HCT116 (cell line): ENCODE measurements at places on chromosomes 1 and 21.

DNA sequence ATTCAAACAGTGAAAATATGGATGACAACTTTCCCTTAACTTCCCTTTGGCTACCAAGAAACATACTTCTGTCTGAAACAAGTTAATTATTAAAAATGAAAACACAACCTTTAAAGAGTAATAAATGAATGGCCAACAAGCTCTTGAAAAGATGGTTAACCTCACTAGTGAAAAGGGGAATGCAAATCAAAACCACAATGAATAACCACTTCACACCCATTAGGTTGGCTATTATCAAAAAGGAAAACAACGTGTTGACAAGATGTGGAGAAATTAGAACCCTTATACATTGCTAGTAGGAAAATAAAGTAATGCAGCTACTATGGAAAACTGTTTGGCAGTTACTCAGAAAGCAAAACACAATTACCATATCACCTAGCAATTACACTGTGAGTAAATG, 14.1 kb downstream of the COP1 start:
- no peak overlapping the region for H3K27ac ChIP-seq
- H3K4me1 ChIP-seq, result no peaks in the 10 kb centered on the region
- no peak for DNase-seq
- no peaks in the 10 kb centered on the region for H3K27me3 ChIP-seq

GRCh38 chr21:17359781-17360180, 153.1 kb upstream of the CXADR start:
- no peak overlapping the region for H3K27ac ChIP-seq
- no peak overlapping the region for H3K4me3 ChIP-seq
- H3K4me1 ChIP-seq, result no peaks in the 10 kb centered on the region
- no peaks in the 10 kb centered on the region for H3K36me3 ChIP-seq
- DNase-seq, result no peak

- peaks cover 47% of the 10 kb centered on the region for H3K4me1 ChIP-seq
- no peak for DNase-seq
- H3K27me3 ChIP-seq, result no peaks in the 10 kb centered on the region
- H3K36me3 ChIP-seq, result no peaks in the 10 kb centered on the region
These were observed 220.1 kb upstream of the VAMP3 start for GRCh38 chr1:7550981-7551380.

GRCh38 chr1:66373157-66373591, 160.8 kb upstream of the SGIP1 start:
- H3K27me3 ChIP-seq, result no peaks in the 10 kb centered on the region
- no peak overlapping the region for H3K27ac ChIP-seq
- no peak for DNase-seq
- peaks cover 21% of the 10 kb centered on the region for H3K4me1 ChIP-seq

GRCh38 chr1:231808990-231809389, 182.4 kb downstream of the DISC1 start:
- no peak overlapping the region for H3K27ac ChIP-seq
- no peak overlapping the region for H3K4me3 ChIP-seq
- no peaks in the 10 kb centered on the region for H3K27me3 ChIP-seq

DNA sequence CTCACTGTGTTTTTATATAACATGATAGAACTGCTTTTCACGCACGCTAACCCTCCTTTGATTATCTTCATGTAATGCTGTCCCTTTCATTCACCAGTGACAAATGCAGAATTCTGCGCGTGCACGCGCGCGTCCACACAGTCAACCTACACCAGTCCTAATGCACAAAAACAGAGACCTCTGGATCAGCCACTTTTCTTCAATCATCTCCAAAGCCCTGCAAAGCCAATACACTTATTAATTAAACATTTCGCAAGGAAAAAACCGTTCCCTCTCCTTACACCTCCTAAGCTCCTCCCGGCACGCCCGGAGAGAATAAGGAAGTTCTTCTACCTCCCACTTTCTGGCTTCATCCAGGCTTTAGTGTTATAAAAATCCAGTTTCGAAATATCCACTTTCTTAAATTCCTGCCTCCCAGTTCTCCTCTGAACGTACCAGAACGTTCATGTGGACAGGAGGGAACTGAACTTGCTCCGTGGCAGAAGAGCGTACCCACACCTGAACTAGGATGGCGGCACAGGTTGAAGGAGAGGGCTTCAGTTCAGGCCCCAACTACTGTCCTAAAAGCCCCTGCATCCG, 4.6 kb downstream of the LMX1A start:
- H3K27ac ChIP-seq, result no peak overlapping the region
- H3K4me3 ChIP-seq, result no peak overlapping the region
- H3K27me3 ChIP-seq, result peaks cover 47% of the 10 kb centered on the region
- H3K4me1 ChIP-seq, result no peaks in the 10 kb centered on the region

GRCh38 chr1:56080123-56080522, 499.2 kb downstream of the PLPP3 start:
- DNase-seq, result no peak
- H3K27ac ChIP-seq, result no peak overlapping the region
- H3K36me3 ChIP-seq, result no peaks in the 10 kb centered on the region
- no peaks in the 10 kb centered on the region for H3K27me3 ChIP-seq

DNA sequence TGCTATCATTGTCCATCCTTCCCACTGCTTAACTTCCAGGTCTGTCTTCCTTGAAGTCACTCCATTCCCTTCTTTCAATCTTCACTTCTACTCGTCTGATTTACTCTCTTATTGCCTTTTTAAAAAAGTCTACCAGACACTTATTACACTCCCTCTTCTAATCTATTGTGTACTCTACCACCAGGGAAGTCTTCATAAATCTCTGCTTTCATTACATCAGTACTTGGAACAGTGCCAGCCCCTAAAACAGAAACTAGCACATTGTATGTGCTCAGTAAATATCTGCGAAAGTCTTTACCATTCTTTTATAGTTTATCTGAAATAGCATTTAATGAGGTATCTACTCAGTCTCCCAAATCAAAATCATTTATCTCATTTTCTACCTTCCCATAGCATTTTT, 236.4 kb downstream of the USH2A start:
- H3K4me3 ChIP-seq, result no peak overlapping the region
- H3K27me3 ChIP-seq, result no peaks in the 10 kb centered on the region
- H3K27ac ChIP-seq, result no peak overlapping the region
- no peaks in the 10 kb centered on the region for H3K4me1 ChIP-seq
- no peak for DNase-seq

GRCh38 chr1:240619906-240620621, 8.1 kb upstream of the GREM2 start:
- no peak for DNase-seq
- no peak overlapping the region for H3K4me3 ChIP-seq
- no peaks in the 10 kb centered on the region for H3K36me3 ChIP-seq
